ENCODE measurements at places on chromosomes 2 and 18.

DNA sequence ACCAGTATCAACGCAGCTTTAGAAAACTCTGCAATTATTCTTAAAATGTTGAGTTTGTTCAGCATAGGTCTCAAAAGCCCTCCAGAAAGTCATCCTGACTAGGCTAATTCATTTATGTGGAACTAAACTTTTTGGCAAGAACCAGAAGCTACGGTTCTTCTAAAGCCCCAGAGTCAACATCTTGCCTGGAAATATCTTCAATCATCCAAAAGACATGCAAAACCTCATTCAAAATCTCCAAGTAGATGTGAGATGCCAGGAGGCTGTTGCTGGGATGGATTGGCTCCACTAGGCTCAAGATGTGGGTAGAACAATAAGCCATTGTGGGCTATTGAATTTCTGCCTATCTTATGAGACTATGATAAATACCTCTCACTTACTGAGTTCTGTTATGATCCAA is 2.1 kb upstream of the SCG2 start:
- no peak for DNase-seq

DNA sequence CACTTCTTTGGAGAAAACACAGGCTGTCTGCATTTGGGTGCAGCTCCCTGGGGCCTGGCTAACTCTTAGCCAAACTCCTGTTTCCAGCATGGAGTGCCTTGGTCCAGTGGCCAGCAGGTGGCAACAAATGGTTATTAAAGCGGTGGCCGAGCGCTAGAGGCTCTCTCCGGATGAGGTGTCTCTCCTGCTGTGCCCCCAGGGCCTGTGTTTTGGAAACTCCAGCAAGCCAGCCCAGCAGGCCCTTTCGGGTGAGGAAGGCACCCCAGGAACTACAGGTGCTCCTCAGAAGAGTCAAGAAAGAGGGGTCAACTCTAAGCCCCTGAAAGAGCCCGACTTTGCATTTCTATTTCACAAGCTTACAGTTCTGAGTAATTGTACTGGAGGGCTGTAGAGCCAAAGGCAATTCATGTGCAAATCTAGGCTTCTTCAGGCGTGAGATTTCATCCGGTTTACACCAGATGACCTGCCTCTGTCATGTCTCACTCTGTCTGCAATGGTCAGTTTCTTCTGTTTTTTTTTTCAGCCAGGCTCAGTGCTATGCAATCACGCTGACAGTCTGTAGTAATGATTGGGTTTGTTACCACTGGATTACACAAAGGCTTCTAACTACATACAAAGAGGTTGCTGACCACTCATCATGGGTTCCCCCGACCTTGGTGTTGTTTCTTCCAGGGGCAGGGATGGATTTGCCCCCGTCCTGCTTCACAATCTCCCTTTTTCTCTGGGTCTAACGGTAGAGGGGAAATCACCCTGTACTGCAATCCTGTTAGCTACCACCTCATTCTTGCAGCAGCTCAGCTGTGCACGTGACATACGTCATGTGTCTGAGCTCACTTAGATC is 7.6 kb upstream of the CHRNA1 start:
- peak; percentile 78 for DNase-seq

GRCh38 chr2:203808046-203808750 is 59.4 kb upstream of the CTLA4 start:
- DNase-seq = no peak

GRCh38 chr2:239160226-239161143 is 240.3 kb downstream of the HDAC4 start:
- DNase-seq = no peak

Data from tibial nerve (tissue), 4 donors.